ENCODE measurements at places on chromosomes 11 and 22.

DNA sequence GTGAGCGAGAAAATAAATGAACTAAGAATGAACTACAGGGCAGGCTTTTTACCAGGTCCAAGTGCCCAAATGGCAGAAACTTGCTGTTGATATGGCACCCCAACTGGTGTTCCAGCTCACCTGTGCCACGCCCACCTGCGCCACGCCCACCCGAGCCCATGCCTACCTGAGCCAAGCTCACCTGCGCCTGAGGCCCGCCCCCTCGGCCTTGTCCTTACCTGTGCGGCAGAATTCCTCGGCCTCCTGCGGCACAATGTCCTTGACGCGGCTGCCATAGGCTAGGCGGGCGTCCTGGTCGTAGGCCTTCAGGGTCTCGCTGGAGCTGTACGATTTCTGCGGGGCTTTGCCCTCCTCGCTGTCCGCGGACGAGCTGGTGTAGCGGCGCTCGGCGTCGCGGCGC lies 371.3 kb downstream of the TENM4 start:
- no peak for DNase-seq

DNA sequence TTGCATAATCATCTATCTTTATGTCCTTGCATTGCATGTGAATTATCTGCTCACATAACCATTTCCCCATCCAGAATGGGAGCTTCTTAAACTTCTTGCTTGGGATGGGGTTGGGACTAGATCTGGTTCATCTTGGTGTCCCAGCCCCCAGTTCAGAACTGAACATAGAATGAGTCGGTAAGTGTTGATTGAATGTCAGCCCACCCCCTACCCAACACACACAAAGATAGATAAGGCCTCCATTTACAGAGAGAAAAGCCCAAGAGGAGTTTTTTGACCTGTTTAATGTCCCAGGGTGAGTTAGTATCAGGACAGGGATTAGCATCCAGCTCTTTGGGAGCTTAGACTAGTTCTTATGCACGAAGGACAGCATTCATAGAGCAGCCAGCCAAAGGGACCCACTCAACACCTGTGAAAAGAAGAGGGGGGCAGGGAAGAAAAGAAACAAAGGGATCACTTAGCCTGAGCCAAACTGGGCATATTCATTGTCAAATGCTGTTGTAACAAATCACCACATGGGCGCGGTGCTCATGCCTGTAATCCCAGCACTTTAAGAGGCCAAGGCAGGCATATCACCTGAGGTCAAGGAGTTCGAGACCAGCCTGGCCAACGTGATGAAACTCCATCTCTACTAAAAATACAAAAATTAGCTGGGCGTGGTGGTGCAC lies 57.4 kb downstream of the CHRDL2 start:
- DNase-seq = no peak

- no peak for DNase-seq
Measured at GRCh38 chr11:74956397-74957015, 7.4 kb downstream of the SPCS2 start.

GRCh38 chr11:22508665-22509064 lies 117.0 kb downstream of the FANCF start:
- no peak for DNase-seq

GRCh38 chr22:31241936-31242335 lies 29.8 kb downstream of the LIMK2 start:
- DNase-seq = no peak

- DNase-seq = no peak
Measured at GRCh38 chr11:7688238-7688826, 15.0 kb upstream of the CYB5R2 start.

DNA sequence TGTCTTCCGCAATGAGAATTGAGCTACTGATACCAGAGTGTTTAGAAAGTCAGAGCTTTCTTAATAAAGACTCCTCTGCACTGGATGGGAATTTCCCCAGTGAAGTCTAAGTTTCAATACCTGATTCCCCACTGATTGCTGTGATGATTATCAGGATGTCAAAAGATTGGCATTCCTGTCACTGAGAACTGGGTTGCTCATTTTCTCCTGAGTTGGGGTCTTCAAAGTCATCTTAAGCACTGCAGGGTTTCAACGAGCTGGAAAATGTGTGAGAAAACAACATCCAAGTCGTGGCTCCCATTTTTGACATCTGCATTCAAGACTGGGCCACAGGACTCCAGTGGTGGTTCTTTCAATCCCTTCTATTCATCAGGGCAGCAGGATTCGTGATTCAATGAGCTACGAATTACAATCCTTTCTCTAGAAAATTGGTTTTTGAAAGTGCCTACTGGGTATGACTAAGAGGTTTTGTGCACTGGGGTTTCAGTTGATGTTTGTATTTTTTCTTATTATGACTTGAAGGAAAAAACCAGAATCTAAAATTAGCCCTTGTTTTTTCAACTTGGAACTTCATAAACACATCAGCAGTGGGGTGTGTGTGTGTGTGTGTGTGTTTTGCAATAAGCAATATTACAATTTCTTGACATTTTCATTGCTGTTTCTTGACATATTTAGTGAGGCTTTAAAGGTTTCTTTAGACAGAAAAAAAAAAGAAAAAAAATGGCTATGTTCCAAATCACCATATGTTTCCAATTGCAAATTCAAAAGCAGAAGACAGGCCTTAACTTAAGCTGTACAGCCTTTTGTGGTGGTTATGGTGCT lies 233.0 kb downstream of the FAM76B start:
- no peak for DNase-seq

- no peak for DNase-seq
Measured at GRCh38 chr11:78562398-78562797, 12.3 kb downstream of the NARS2 start.

GRCh38 chr11:100830274-100830673 lies 143.2 kb downstream of the ARHGAP42 start:
- no peak for DNase-seq

- DNase-seq = no peak
Measured at GRCh38 chr11:83249972-83250593, 36.1 kb downstream of the CCDC90B start.

- no peak for DNase-seq
Measured at GRCh38 chr11:64742087-64742888, 1.7 kb downstream of the RASGRP2 start.

- DNase-seq = no peak
Measured at GRCh38 chr11:70019576-70020011, 58.5 kb upstream of the ANO1 start.

GRCh38 chr11:106091480-106092123 lies 14.1 kb downstream of the AASDHPPT start:
- DNase-seq = no peak

DNA sequence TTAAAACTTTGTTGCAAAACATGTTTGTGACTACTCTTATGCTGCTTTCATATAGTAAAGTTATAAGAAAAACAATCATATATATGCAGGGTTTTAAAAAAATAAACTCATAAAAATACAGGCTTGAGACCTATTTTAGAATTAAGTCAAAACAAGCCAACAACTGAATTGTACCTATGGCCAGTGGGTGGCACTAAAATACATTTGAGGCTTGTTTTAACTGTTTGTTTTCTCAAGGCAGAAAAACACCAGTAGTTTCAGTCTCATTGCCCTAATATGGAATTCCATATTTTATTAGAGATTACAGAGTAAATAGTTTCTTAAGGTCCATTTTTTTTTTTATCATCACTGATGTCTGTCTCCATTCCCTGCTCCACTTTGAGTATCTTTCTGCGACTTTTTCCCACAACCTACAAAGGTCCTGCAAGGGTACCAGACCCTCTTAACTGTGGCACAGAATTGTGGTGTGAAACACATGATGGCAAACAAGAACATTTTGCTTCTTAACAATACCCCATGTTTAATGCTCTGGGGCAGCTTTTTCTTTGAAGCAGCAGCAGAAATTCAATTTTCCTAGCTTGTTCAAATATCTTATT lies 8.5 kb upstream of the CCDC89 start:
- DNase-seq = no peak

GRCh38 chr11:121472312-121472711 lies 19.5 kb upstream of the SORL1-AS1 start:
- DNase-seq = no peak

- DNase-seq = no peak
Measured at GRCh38 chr11:61828629-61829407, 718 bp downstream of the FADS2 start.

- DNase-seq = no peak
Measured at GRCh38 chr11:132052342-132052741, 681.9 kb downstream of the NTM start.

- no peak for DNase-seq
Measured at GRCh38 chr22:49100773-49101172, 726.9 kb downstream of the BRD1 start.

DNA sequence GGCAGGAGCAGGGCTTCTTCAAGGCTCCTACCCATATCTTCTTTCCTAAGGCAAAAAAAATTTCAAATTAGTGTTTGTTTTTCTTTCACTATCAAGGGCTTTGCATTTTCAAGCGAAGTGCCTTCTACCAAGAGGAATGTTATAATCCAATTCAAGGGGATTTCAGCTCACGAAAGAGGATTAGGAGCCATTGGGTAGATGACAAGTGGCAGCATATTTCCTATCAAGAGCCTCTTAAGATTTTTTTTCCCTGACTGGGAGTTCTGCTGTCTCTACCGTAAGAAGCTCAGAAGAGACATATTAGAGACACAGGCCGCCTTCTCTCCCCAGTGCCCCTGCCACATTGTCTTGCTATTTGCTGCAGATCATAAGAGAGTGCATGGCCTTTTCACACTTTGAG lies 55.9 kb upstream of the BMAL1 start:
- no peak for DNase-seq

- DNase-seq = no peak
Measured at GRCh38 chr22:45227645-45228400, 12.9 kb downstream of the KIAA0930 start.

DNA sequence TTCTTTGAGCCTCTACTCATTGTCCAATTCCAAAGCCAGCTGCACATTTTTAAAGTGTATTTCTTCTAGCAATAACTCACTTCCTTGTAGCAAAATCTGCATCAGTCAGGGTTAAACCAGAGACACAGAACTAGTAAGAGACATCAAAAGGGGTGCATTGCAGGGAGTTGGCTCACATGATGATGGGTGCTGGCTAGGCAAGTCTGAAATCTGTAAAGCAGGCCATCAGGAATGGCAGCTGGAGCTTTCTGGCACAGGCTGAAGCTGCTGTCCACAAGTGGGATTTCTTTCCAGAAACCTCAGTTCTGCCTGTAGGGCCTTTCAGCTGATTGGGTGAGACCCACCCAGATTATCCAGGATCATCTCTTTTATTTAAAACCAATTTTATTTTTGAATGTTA lies 698.1 kb downstream of the NTM start:
- no peak for DNase-seq

DNA sequence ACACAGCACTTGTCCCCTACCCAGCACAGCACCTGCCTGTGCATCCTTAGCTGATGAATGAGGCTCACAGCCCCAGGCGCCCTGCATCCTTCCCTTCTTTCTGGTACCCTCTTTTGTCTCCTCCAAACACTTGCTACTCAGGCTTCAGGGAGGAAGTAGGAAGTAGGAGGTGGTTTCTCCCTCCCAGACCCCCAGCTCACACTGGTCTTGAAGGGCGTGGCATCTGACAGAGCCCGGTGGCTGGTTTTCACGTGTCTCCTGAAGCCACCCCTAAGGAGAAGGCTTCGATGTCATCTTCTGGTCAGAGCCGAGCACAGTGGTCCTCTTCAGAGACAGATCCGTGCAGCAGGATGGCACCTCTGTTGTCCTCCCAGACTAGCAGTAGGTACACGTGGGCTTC lies 109.8 kb downstream of the PTPRJ start:
- no peak for DNase-seq

- no peak for DNase-seq
Measured at GRCh38 chr22:38404419-38404818, 50.6 kb downstream of the KCNJ4 start.

DNA sequence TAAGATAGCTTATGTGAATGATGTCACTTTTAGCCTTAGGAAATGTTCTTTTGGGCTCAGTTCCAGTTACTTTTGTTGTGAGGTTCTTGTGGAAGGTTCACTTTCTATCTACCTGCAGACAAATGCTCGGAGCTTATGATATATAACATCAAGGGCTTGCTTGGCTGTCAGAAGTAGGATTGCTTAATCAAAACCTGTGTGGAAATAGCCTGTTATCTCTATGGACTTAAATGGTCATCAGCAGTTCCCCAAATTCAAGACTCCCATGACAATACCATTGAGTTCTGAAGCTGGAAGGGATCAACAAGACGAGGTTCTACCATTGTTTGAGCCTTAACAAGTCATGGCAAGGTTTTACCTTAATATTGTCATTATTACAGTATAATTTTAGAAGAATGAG lies 43.8 kb downstream of the FLI1 start:
- no peak for DNase-seq

Data from activated CD4-positive, CD25-positive, alpha-beta regulatory T cell treated with anti-CD3 and anti-CD28 coated beads, Interleukin-2, amount 50 U/mL, for 16 hours (primary cell).